ENCODE measurements at places on chromosomes 1 and 21.

GRCh38 chr1:234118911-234119310, 214.4 kb downstream of the SLC35F3 start:
- no peak for DNase-seq

DNA sequence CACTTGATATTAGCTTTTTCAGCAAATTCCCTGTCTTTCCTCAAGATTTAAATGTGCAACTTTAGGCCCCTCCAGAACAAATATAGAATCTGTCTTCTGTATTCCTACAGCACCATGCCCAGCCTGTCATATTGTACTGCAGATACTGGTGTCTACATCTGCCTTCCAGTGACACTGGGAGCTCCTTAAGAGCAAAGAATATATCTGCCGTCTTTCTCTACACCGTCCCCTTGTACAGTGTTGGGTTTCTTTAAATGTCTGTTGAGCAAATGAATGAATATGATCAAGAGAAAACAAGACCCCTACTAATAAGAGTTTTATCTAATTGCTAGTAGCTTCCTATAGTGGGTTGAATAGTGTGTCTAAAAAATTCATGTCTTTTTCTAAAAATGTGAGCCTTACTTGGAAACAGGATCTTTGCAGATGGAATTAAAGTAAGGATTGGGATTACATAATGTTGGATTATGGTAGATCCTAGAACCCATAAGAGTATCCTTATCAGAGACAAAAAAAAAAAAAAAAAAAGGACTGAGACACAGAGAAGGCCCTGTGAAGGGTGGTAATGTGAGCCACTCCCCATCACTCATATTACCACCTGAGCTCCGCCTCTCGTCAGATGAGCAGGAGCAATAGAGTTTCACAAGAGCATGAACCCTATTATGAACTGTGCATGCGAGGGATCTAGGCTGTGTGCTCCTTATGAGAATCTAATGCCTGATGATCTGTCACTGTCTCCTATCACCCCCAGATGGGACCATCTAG, 128.6 kb downstream of the FAF1 start:
- no peak for DNase-seq

DNA sequence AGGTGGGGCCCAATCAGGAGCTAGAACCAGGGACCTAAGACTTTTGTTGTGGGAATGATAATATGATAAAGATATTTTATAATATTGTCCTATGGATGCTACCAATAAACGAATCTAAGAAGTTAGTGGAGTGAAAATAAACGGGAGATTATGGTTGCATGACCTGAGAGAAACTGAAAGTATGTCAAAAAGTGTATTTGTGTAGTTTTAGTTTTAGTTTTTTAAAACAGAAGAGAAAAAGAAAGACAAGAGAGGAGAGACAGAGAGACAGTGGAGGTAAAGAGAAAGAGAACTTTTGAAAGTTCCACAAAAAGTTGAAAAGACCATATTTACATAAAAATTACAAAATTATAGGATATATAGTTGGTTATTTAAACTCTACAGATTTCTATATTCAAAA, 64.1 kb upstream of the TMPRSS15 start:
- no peak for DNase-seq

DNA sequence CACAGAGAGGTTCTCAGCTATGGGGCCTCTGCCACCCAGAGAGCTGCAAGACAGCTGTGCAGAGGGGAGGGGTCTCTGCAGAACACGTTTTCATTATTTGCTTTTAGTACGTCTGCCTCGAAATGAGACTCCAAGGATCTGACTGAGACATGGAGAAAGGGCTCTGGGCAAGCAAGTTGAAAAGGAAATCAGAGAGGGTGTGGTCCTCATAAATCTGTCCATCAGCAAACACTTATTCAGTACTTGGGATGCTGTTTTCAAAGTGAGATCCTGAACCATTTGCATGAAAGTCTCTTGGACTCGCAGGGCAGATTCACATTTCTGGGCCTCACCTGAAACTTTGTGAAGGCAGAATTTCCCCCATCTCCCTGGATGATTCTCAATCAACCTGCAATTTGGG, 197.4 kb upstream of the GALNT2 start:
- no peak for DNase-seq

DNA sequence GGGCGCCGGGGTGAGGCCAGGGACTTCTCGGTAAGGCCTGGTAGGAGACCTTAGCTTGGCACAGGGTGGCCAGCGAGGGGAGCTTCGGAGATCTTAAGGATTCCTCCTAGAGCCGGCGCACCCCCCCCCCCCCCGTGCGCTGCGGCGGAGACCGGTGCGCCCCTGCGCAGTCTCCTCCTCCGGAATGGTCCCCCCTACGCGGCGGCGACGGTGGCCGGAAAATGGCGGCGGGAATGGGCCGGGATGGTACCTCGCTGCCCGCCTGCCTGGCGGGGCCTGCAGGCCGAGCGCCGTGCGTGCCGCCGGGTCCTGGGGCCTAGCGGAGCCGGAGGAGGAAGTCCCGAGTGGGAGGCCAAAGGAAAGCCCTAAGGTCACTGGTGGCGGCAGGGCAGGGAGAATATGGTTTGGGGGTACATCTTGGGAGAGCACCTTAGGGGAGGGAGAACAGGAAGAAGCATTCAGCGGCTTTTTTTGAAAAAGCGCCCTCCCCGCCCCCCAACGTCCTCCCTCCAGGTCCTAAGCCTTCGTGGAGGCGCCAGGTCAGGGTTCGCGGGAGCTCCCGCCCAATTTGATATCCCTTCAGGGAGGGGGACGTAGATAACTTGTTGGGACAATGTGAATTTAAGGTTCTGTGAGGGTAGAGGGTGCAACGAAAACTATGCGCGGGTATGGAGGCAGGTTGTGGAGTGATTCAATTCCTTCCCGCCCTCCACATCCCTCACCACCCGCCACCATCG, 429 bp downstream of the SRRM1 start:
- DNase-seq = no peak

DNA sequence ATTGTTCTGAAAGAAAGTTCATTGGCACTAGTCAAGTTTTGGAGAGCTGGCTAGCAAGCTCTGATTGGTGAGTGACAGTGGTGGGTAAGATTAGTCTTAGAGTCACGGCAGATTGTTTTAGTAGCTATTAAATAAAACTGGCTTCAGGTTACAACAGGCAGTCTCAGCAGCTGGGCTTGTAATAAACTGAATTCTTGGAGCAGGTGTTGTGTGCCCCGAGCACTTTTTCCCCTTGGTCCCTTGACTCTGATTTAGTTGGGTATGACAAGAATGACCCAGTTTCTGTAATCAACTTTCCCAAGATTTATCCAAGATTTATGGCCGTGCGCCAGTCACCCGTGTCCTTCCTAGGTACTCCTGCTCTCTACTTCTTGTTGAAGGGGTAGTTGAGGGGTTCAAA, 40.2 kb downstream of the TBCE start:
- DNase-seq = no peak

- no peak for DNase-seq
These were observed 16.7 kb downstream of the LPAR3 start for GRCh38 chr1:84876353-84876752.

DNA sequence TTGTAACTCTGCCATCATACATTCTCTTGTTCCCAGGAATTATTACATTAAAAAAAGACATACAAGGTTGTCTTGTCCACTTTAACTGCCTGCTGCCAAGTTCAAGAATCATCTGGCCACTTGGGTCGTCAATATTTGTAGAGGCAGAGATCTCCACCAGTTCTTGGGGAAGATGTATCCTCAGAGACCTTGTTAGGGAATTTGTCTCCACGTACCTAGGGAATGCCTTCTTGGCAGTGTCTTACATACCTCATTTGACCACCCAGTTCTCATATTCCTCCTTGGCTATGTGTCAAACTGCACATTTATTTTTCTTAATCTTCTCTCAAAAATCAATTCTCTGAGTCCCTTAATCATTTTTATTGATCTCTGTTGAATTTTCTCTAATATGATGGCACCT, 266.0 kb downstream of the SPATA17 start:
- DNase-seq = no peak

- no peak for DNase-seq
These were observed 13.5 kb downstream of the KCNC4 start for GRCh38 chr1:110223581-110223980.

DNA sequence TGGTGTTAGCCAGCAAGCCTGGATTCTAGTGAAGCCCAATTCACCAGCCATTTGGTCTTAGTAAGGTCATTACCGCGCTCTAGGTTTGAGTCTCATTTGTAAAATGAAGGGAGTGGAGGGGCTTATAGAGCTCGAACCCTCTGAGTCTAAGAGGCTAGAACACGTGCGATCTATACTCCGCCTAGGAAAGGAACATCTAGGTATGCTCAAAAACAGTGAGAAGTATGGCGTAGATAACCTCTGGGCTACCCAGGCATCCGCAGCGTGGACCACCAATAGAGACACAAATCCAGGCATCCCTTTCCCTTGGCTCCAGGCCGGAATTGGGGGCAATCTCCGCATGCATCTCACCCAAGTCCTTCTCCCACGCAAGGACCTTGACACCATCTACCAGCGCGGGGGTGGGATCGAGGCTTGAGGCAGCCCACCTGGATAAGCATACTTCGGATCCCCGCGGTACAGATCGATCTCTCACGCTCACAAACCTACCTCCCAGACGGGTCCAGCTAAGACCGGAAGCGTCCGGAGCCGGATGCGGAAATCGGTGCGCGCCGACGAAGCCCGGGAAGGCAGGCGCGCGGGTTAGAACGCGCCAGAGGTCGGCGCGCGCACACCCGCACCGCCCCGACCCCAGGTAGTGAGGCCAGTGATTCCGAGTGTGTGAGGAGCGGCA, at the start of gene METTL25B:
Gene METTL25B, plus strand, starts transcription at position 544 of the 673 bp plus-strand sequence. CDS start 636 bp downstream, outside the sequence.
- peak; percentile 80 for DNase-seq

DNA sequence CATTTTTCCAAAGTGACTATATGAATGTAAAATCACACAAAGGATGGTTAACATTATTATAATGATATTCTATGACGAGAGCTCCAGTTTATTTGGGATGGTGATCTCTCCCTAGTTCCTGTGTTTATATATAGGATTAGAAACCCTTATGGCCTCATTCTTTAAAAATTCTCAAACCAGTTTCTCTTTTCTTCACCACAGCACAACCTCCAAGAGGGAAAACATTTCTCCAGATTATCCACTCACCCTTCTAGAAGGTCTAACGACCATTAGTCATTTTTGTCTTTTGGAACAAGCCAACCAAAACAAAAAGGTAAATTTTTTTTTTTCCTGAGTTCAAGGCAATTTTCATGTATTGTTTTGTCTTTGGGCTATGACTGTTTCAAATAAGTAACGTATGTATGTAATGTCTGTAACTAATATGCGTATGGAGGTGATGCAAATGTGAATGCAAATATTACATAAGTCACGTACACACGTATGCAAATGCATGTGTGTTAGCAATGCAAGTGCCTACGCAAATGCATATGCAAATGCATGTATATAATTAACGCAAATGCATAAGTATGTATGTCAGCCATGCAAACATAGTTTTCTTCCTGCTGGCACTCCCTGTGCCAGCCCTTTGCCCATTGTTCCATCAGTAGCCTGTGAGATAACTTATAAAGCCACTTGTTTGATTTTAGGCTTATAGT, 72.5 kb upstream of the MORC3 start:
- no peak for DNase-seq

GRCh38 chr1:207812778-207813511, 61.1 kb downstream of the CD46 start:
- DNase-seq = no peak

- DNase-seq = no peak
These were observed 48.7 kb downstream of the RAP1GAP start for GRCh38 chr1:21620496-21620895.

- DNase-seq = peak; percentile 39
These were observed at the start of gene COL6A2 for GRCh38 chr21:46097336-46098293. COL6A2 (plus strand) TSS chr21:46098112.

- DNase-seq = no peak
These were observed 72.4 kb downstream of the ZNF281 start for GRCh38 chr1:200337410-200337809.

DNA sequence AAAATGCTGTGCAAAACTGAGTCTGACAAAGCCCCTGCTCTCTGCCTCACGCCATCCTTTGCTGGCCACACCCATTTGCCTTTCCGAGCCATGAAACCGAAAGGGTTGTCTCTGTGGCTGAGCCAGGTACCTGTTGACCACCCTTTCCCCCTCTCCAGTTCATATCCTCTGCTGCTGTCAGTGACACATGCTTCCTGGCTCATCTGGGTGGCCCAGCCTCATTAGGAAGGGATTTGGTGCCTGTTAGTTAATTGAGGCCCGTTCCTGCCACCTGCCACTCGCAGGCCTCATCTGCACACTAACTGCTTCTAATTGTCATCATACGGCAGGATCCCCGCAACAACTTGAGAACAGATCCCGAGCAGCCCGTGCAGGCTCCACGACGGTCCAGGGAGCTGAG, 79.2 kb downstream of the OLIG1 start:
- no peak for DNase-seq
